Naive thymus-derived CD4-positive, alpha-beta T cell (primary cell): ENCODE measurements at places on chromosomes 13 and 19. TPM values are rescaled to one million over a fixed set of nuclear protein-coding genes. Genes with fewer than 3 reads are reported as not detected.

RNASEH2B gene
- total RNA-seq, result 92.4 TPM

DNA sequence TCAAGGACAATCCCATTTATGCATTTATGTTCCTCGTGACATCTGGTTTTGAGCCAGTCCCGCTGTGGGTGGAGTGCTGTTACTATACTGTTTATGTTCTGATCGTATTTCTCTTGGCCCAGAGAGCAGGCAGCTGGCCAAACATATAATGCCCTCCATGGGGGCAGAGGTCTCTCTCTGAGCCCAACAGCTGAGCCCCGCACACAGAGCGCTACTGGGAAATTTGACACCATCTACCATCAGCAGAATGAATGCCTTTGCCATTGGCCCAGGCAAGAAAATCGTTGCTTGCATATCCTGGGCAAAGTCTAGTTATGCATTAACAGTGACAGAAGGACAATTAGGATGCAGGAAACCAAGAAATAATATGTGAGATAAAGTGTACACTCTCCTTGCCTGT, 126.8 kb upstream of the CACNA1A start:
- H3K4me3 ChIP-seq, result no peak overlapping the region
- no peak overlapping the region for H3K27ac ChIP-seq
- H3K27me3 ChIP-seq, result peaks cover 3% of the 10 kb centered on the region
- no peak for DNase-seq
- H3K36me3 ChIP-seq, result no peaks in the 10 kb centered on the region

DNA sequence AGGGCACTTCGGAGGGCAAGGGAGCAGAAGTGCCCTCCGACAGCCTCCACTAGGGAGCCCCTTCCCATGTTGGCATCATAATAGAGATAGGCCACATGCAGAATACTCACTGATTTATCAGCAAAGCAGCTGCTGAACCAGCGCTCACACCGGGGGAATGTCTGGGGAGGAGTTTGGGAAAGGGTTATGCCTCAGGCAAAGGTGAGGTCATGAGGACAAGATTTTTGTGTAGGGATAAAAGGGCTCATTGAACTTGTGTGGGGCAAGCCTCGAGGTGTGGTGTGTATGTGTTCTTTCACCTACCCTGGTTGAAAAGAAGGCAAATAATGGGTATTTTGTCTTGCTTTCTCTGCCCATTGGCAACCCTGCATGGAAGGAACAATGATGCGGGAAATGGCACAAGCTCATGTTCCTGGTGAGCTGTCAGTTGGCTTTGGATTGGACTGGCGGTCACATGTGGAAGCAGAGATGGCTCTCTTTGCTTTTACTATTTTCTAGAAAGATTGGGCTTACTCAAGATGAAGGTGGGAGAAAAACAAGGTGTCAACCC, 39.1 kb upstream of the SLC7A9 start:
- H3K36me3 ChIP-seq, result no peaks in the 10 kb centered on the region
- no peak overlapping the region for H3K27ac ChIP-seq
- no peaks in the 10 kb centered on the region for H3K27me3 ChIP-seq
- H3K4me3 ChIP-seq, result no peak overlapping the region

DNA sequence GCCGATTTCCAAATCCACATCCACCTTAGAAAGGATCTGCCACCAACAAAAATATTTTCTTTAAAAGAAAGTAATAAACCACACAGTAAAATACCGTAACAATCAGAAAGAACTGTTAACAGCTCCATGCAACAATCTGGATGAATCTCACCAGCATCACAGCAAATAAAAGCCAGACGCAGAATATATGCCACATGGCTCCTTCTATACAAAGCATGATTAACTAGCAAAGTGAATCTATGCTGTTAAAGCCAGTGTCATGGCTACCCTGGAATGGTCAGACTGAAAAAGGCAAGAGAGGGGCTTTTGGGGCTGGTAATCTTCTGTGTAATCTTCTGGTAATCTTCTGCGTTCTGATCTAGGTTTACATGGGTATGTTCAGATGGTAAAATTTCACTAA, 81.3 kb downstream of the SACS start:
- H3K4me3 ChIP-seq, result no peak overlapping the region
- H3K27ac ChIP-seq, result no peak overlapping the region

- H3K36me3 ChIP-seq, result no peaks in the 10 kb centered on the region
- DNase-seq, result no peak
- H3K27ac ChIP-seq, result peak overlapping the region; percentile 67
- peak overlapping the region; percentile 1 for H3K4me3 ChIP-seq
- no peaks in the 10 kb centered on the region for H3K27me3 ChIP-seq
Measured at GRCh38 chr13:40484101-40484800, 182.2 kb downstream of the FOXO1 start.

DNA sequence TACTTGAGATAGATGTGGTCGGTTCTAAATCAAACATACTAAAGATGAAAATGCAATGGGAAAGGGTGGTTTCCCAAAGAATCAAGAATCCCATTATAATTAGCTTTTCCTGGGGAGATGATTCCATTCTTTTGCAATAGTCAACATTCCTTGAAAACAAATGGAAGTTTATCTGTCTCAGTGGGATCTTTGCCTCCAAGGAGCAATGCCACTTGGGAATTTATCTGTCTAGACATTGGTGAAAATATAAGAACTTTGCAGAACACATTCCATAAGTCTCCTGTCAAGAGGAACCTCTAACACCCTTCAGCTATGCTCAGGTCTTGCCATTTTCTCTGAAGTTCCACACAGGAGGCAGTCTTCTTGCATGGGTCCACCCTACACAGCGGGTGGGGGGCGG, 152.5 kb downstream of the KCTD12 start:
- no peak overlapping the region for H3K27ac ChIP-seq
- H3K36me3 ChIP-seq, result no peaks in the 10 kb centered on the region
- H3K4me1 ChIP-seq, result no peaks in the 10 kb centered on the region
- no peaks in the 10 kb centered on the region for H3K27me3 ChIP-seq
- H3K4me3 ChIP-seq, result no peak overlapping the region

DNA sequence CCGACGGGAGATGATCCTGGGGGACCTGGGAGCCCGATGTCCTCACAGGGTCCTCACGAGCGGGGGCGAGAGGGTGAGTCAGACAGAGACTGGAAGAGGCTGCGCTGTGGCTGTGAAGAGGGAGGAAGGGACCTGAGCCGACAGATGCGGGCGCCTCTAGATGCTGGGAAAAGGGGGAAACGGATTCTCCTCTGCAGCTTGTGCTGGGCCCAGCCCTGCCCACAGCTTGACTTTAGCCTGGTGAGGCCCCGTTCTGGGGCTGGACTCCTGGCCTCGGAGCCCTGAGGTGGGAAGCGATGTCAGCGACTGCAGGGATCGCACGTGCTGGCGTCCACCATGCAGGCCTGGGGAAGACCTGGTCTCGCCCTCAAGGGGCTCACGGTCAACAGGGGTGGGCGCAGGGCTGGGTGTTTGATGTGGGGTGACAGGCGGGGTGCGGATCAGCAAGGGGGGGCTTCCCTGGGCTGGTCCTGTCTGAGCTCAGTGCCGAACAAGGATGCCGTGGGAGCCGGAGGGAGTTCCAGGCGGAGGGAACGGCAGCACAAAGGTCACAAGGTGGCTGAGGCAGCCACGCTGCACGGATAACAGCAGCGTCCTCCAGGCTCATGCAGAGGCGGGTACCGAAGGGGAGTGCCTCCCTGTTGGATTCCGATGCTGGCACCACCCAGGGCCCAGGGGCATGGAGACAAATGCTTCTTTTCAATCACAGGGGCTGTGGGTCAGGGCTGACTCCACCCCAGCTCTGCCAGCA, 31.8 kb downstream of the PIP5K1C start:
- H3K27me3 ChIP-seq, result no peaks in the 10 kb centered on the region
- DNase-seq, result no peak
- peaks cover 9% of the 10 kb centered on the region for H3K4me1 ChIP-seq
- H3K27ac ChIP-seq, result no peak overlapping the region

ZNF700 gene
- 22.8 TPM for total RNA-seq

DNA sequence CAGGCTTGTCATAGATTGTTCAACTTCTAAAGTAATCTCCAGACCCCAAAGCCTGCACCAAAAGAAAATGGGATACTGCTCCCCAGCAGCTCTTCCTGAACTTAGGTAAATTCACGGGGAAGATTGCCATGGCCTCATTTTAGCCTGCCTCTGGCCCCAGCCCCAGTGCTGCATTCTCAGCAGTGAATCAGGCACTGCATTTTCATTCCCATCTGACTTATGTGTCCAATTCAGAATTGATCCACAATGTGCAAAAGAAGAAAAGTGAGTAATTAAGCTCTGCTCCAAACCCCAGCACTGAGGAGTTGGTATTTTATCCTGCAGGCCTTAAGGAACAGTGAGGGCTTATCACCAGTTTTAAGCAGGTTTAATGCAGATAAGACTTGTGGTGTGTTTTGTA, 176.4 kb downstream of the KCTD12 start:
- no peak overlapping the region for H3K27ac ChIP-seq
- DNase-seq, result no peak
- no peaks in the 10 kb centered on the region for H3K27me3 ChIP-seq
- no peak overlapping the region for H3K4me3 ChIP-seq
- H3K4me1 ChIP-seq, result no peaks in the 10 kb centered on the region

- H3K36me3 ChIP-seq, result no peaks in the 10 kb centered on the region
- H3K27ac ChIP-seq, result no peak overlapping the region
- H3K27me3 ChIP-seq, result no peaks in the 10 kb centered on the region
- peak; percentile 18 for DNase-seq
Measured at GRCh38 chr13:113029487-113030258, 60.7 kb downstream of the MCF2L start.

GRCh38 chr13:76971215-76971614, 20.7 kb upstream of the CLN5 start:
- H3K36me3 ChIP-seq, result no peaks in the 10 kb centered on the region
- no peak for DNase-seq
- no peak overlapping the region for H3K27ac ChIP-seq
- H3K27me3 ChIP-seq, result no peaks in the 10 kb centered on the region
- H3K4me3 ChIP-seq, result no peak overlapping the region

DNA sequence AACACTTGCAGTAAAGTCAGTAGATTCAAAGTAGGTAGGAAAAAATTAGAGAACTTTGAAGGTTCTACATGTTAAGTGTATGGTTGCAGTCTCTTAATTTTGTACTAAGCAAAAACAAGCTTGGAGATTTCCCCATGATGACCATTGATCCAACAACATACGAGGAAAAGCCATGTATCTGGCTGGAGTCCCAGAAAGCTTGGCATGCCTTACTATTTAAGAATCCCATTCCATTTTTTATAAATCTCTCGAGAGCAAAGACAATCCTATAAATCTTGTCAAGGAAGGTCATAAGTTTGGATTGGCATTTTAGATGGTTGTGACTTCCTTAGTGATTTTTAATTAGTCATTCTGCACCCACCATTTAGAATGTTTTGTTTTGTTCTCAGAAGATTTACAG, 495.9 kb downstream of the GPC5 start:
- H3K4me3 ChIP-seq, result no peak overlapping the region
- no peak for DNase-seq

SLC17A7 gene
- not detected for total RNA-seq

DNA sequence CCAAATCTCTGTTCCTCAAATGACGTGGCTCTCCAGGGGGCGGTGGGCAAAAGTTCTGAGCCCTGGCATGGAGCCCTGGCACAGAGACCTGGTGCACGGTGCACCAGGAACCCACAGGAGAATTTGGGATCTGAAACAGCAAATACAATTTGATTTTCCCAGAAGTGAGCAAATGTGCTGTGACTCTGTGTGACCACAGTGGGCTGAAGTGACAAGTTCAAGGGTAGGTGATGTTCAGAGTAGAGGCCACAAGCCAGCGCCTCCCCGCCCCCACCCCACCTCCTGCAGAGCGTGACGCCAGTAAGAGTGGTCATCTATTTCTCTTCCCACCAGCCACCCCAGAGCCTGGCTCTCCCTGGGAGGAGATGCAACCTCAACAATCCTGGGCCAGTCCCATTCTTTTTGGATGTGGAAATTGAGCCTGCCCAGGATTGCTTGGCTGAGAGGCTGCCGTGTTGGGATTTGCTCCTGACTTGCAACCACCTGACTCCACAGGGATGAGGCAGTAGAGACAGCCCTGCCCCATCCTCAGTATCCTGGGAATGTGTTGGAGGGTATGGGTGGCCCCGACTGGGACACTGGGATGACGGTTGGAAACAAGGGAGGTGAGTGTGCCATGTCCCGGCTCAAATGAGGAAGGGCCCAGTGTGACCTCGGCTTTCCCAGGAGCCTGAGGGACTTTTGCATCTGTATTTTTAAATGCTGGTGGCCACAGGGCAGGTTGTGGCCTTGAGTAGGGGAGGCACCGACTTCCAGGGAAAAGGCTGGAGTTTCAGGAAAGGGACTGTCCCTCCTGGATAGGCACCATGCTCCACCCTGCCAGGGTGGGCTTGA, 11.1 kb upstream of the BCL3 start:
- H3K27me3 ChIP-seq, result no peaks in the 10 kb centered on the region
- no peak overlapping the region for H3K4me3 ChIP-seq
- no peak overlapping the region for H3K27ac ChIP-seq
- no peaks in the 10 kb centered on the region for H3K4me1 ChIP-seq

PTPRH gene
- not detected for total RNA-seq

- no peak overlapping the region for H3K27ac ChIP-seq
- H3K4me3 ChIP-seq, result no peak overlapping the region
- H3K36me3 ChIP-seq, result no peaks in the 10 kb centered on the region
- no peaks in the 10 kb centered on the region for H3K27me3 ChIP-seq
- H3K4me1 ChIP-seq, result no peaks in the 10 kb centered on the region
Measured at GRCh38 chr13:75648446-75648845, 12.3 kb downstream of the LMO7 start.

ZNF8 gene
- total RNA-seq, result 10.5 TPM

KL gene
- total RNA-seq, result 0.15 TPM

DNA sequence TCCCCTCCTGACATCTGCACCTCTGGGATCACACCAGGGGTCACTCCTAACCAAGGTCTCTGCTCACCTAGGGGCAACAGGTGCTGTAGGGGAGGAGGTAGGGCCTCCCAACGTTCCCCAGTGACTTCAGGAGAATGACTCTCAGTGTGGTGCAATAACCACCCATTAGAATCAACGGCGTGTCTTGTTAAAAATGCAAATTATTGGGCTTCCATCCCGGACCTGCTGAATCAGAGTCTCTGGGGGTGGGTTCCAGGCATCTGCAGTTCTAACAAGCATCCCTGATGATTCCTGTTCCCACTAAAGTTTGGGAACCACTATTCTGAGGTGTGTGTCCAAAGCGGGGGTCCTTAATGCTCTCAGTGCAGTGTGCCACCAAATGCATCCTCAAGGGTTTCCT, 84.6 kb downstream of the CRYL1 start:
- no peak overlapping the region for H3K4me3 ChIP-seq
- no peaks in the 10 kb centered on the region for H3K36me3 ChIP-seq
- DNase-seq, result no peak
- H3K4me1 ChIP-seq, result no peaks in the 10 kb centered on the region
